HT1080 (cell line): ENCODE measurements at places on chromosomes 7 and 10.

- DNase-seq, result no peak
Observed at GRCh38 chr7:93048136-93048930, 69.4 kb downstream of the SAMD9 start.

DNA sequence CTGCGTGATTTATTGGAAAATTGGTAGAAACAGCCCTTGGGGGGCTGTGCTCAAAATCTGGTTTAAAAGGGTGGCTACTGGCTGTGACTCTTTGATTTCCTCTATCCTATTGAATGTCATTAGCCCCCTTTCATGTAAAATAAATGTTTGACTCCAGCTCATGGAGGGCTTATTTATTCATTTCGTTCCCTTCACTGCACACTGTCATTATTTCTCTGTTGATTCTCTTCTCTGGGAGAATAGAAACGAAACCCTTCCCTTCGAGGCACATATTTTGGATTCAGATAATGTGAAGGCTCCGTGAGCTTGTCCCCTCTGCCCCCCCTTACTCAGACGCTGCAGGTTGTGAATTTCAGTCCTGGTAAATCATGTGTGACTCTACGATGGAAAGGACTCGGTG is 203.9 kb upstream of the GPR26 start:
- DNase-seq, result no peak

GRCh38 chr7:96118449-96119001 is 203.4 kb downstream of the SLC25A13 start:
- DNase-seq, result no peak

- no peak for DNase-seq
Observed at GRCh38 chr10:104326991-104327610, 11.2 kb downstream of the ITPRIP start.

GRCh38 chr7:104642560-104642959 is 314.2 kb downstream of the LHFPL3 start:
- DNase-seq, result no peak

GRCh38 chr7:91156316-91157185 is 107.7 kb upstream of the FZD1 start:
- DNase-seq, result no peak

GRCh38 chr10:52621635-52622079 is 150.9 kb downstream of the MBL2 start:
- no peak for DNase-seq

DNA sequence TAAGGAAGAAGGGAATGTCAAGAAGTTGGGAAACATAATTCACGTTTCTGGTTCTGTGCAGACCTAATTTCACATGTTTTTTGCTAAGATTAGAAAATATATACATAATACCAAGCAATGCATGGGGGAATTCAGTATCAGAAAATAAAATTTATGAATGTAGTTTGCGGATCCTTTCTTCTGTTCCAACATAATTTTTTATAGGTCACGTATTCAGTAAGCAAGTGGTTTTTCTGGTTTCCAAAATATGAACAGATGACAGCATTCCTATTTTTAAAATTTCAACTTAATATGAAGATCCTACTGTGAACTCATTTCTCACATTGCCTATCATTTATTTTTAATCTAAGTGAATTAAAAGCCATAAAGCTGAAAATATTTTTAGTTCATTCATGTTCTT is 560.0 kb upstream of the NRG3 start:
- DNase-seq, result no peak

DNA sequence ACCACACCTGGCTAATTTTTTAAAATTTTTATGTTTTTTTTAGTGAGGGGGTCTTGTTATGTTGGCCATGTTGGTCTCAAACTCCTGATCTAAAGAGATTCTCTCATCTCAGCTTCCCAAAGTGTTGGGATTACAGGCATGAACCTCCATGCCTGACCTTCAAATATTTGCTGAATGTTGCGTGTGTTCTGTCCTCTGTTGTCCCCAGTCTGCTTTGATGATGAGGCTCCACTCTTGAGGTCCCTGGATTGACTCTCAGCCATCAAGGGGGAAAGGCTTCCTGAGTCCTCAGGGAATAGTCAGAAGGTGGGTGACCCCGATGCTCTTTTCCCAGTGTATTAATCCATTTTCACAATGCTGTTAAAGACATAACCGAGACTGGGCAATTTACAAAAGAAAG is 26.0 kb downstream of the LYZL2 start:
- DNase-seq, result no peak

DNA sequence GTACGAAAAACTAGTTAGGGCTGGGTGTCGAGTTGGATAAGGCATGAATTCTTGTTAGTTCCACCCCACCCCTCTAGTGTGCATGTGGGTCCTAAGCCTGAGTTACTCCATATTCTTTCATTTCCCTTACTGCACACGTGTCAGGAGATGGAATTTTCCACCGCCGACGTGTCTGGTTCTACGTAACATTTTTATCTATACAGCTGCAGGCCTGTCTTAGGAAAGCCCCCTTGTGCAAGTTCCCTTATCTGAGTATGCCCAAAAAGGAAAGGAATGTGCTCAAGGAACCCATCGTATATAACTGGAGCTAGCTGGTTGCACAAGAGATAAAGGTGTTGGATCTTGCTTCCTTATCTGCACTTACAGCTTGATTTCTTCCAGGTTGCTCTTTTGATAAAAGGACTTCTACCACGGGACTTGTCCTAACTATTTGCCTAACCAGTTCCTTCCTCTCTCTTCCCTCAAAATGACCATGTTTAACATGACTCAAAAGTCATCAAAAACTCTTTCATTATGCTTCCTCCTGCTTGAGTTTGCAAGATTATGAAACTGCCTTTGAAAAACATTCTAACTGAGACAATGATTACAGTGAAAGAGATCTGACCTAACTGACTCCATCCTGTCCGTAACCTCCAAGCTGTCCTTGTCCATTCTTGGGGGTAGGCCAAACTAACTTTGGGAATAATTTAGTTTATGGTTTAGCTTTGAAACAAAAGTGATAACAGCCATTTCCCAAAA is 181.4 kb downstream of the AKR1D1 start:
- DNase-seq, result peak; percentile 38

DNA sequence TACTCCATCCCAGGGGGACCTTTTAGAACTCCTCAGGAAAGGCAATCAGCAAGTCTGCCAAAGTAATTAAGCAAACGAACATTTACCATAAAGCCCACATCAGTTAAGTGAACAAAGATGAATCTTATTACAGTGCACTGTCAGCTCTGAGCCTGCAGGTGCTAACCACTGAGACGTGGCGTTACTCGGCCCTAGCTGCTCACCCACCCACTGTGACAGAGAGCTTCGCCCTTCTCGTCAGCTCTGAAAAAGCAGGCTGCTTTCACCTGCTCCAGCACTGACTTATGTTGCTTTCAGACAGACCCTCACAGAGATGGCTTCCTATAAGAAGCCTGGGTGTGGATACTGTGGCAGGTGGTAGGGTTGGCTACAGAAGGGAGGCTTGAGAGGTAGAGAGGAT is 57.7 kb upstream of the KCNIP2 start:
- DNase-seq, result no peak

DNA sequence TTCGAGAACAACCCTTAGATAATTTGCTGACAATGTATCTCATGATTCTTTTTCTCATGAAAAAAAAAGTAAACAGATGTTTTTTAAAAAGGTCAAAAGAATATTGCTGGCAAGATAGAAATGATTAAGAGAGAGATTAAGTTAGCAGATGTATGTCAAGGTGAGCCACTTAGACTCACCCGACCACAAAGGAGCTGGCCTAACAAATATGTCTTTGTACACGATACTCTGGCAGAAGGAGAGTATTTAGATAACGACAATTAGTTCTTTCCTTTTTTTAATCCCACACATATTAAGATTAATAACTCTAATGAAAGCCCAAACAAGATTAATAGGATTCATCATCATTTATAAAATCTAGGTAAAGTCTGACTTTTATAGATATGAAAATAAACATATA is 156.7 kb downstream of the RAPGEF5 start:
- no peak for DNase-seq

DNA sequence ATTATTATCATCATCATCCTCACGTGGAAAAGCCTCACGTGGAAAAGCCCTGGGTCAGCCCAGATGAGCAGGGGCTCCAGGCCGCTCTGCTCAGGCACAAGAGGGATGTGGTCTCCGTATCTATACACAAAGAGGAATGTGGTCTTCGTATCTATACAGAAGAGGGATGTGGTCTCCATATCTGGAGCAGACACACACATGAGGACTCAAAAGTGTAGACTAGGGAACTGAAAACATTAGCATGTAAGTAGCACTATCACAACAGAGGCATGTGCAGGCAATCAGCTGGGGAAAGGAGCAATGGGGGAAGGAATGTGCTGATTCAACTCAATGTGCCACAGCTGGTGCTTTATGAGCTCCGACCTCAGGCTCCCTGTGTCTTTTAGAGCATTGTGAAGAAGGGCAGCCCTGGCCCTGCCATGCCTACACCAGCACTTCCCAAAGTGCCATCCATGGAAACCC is 86.5 kb downstream of the PLXNA4 start:
- no peak for DNase-seq

GRCh38 chr10:66982792-66983474 is 57.1 kb downstream of the LRRTM3 start:
- DNase-seq, result no peak

- peak; percentile 95 for DNase-seq
Observed at GRCh38 chr10:125661941-125662515, 20.9 kb downstream of the TEX36 start.

GRCh38 chr7:151440799-151441445 is 981 bp upstream of the CRYGN start:
- no peak for DNase-seq

- DNase-seq, result no peak
Observed at GRCh38 chr7:149081914-149082313, 8.6 kb downstream of the ZNF786 start.

DNA sequence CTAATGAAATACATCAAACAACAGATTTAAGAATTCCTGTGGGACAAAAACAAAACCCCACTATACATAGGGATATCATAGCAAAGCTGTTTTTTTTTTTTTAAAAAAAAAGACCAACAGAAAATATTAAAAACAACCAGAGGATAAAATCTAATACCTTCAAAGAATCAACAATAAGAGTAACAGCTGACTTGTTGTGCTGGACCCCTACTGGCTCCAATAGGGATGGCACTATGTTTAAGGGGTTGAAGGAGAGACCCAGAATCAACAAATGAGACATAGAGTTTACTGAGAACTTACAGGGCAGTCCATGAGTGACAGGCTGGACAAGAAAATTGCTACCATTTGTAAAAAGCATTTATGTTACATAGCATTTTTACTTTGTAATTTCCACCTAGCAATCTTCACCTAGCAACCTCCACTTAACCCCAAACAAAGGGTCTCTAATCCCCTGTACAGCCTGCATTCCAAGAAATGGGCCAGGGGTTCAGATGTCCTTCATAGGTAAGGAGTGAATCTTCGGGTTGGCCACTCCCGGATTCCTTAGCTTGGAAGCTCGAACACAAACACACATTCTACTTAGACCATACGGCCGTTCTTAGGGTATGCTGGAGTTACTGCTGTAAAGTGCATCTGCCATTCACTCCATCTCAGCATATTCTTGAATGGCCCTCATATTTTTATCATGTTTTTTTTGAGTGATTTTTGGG is 25.8 kb downstream of the ASZ1 start:
- peak; percentile 4 for DNase-seq

- no peak for DNase-seq
Observed at GRCh38 chr10:35458500-35459448, 122.5 kb downstream of the CCNY start.

- DNase-seq, result no peak
Observed at GRCh38 chr7:140657891-140658290, 14.9 kb upstream of the ADCK2 start.

DNA sequence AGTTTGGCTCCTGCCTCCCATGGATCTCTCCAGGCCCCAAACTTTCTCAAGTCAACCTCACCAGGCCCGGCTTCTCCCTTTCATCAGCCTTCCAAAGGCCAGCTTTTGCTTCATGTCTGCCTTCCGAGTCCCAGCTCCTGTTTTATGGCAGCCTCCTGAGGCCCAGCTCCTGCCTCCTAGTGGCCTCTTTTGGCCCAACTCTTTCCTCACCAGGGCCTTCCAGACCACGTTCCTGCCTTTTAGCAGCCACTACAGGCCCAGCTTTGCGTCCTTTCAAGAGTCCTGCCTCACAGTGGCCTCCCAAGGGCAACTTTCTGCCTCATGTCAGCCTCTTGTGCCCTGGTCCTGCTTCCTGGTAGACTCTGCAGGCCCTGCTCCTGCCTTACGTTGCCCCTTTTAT is 15.3 kb upstream of the TMEM248 start:
- peak; percentile 23 for DNase-seq

- peak; percentile 3 for DNase-seq
Observed at GRCh38 chr7:131108212-131108940, 219.3 kb upstream of the MKLN1 start.

DNA sequence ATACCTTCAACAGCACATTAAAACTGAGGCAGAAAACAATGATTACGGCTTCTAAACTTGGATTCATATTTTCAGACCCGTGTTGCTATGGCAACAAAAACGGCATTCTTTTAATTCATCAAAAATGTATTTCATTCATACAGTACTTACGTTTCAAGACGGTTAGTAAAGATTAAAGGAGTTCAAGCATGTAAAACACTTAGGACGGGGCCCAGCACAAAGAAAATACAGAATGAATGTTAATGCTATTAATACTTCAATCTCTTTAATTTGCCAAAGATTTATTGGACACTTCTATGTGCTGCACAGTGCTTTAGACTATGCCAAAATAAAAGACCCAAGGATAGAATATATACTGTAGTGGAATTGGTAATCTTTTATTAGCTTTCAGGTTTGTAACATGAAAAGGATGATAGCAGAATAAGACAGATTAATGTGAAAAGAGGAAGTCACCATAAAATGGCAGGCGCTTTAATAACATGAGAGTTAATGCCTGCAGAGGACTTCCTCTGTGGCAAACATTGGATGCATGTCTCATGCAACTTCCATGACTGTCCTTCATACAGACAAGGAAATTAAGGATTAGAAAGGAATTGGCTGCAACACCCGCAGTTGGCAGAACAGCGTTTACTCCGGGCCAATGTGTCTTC is 201.6 kb upstream of the KLF6 start:
- no peak for DNase-seq
